IMR-90 (cell line): ENCODE measurements at places on chromosomes 5 and 9. TPM values are rescaled to one million over a fixed set of nuclear protein-coding genes. Genes with fewer than 3 reads are reported as not detected.

Gene SMIM33
- not detected in 2 replicates for total RNA-seq

Gene C5orf15
- 35.1 and 54.2 TPM in 2 replicates for total RNA-seq

Gene INSYN2B
- total RNA-seq = 33.5 and 43.6 TPM in 2 replicates

Gene CDKN2AIPNL
- total RNA-seq = 18.1 and 27.5 TPM in 2 replicates

GRCh38 chr5:111676466-111676865 is 80.5 kb downstream of the NREP start:
- peak; percentile 44 for DNase-seq

GRCh38 chr5:124745928-124746915 is at the start of gene ZNF608:
Gene ZNF608 (minus strand): TSS chr5:124746639. CDS start chr5:124744989, 1,650 bp downstream.
- peak; percentile 78 for DNase-seq

GRCh38 chr5:138626333-138626944 is 51.2 kb upstream of the HSPA9 start:
- peak; percentile 23 for DNase-seq

- peak; percentile 19 for DNase-seq
Measured at GRCh38 chr5:1799110-1799601, 481 bp downstream of the MRPL36 start.

DNA sequence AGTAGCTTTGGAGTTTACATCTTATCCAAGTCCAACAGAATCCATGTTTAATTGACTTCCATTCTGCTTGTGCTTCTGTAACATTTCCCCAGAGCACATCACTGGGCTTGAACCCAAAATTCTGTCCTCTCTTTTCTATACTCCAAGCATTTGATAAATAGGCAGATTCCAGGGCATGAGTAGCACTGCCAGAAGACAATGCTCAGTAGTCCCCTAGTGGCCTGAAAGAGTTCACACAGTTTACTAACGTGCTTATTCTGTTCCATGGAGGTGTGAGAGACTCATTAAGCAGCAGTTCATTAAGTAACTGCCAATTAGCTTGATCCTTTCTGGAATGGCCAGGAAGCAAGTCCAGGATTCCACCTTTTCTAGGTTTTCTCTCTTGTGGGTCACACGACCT is 9.4 kb upstream of the GABRA6 start:
- DNase-seq = no peak

DNA sequence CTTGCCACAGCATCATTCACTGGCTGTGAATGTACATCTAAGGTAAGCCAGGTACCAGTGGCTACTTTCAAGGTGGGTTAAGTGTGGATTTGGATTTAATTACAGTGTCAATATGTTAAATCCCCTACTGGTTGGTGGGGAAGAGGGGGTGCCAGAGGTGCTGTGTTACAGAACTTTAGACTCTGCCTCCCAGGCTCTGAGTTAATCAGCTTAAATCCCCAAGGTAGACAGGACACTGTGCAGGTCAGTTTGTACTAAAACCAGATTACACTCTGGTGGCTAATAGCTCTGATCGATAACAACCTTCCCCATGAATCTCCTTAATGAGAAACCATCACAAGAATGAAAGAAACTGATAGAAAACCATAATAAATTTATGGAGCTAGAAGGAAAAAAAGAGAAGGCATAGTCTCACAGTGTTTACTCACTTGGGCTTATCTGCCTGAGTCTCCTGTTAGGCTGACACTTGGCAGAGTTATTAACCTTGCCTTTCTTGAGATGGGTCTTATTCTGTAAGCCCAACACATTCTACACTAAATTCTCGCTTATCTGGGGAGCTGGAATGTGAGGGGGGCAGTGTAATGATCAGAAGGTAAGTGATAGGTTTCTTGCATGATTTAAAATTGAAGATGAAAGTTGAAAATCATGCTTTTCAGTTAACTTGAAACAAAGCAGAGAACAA is 106.8 kb downstream of the LMNB1 start:
- DNase-seq = peak; percentile 16

DNA sequence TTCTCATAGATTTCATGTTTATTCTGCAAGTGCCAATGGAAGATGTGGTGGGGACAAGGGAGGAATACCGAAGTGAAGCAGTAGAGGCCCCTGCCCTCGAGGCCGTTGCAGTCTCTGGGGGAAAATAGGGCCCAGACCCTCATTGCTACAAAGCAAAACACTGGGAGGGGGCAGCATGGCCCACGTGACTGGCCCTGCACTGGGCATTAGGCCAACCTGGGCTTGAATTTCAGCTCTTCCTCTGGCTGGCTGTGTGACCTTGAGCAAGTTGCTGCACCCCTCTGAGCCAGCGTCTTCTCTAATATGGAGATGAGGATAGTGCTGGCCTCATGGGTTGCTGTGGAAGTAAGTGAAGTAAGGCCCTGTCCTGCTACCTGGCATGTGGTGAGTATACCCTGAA is 709 bp upstream of the SYNPO start:
- no peak for DNase-seq

DNA sequence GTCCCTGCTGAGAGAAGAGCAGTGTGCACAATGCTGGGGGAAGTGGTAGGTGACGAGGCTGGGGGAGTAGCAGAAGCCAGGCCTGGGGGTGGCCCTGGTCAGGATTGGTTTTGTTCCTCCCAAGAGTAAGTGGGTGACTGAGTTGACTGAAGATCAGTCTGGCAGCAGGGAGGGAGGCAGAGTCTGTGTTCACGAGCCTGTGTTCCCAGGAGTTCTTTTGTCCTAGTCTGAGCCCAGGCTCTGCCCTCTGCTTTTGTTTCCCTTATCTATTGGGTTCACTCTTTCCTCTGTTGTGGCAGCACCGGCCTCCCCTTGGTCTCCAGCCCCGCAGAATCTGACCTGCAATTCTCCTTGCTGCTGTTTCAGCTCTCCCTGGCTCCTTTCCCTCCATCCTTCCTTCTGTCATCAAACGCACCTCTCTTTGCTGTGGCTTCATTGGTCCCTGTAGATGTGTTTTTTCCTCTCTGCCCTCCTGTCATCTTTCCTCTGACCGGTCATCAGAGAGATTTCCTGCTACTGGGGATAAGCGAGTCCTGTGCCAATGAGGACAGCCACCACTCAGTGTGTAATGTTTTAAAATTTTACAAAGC is 607.4 kb downstream of the KIF4B start:
- DNase-seq = no peak

GRCh38 chr5:92455011-92455410 is 1071.9 kb upstream of the ARRDC3 start:
- no peak for DNase-seq
